ENCODE measurements at places on chromosomes 3 and 15.

- DNase-seq: no peak
Observed at GRCh38 chr3:195790901-195791300, 20.8 kb downstream of the MUC4 start.

DNA sequence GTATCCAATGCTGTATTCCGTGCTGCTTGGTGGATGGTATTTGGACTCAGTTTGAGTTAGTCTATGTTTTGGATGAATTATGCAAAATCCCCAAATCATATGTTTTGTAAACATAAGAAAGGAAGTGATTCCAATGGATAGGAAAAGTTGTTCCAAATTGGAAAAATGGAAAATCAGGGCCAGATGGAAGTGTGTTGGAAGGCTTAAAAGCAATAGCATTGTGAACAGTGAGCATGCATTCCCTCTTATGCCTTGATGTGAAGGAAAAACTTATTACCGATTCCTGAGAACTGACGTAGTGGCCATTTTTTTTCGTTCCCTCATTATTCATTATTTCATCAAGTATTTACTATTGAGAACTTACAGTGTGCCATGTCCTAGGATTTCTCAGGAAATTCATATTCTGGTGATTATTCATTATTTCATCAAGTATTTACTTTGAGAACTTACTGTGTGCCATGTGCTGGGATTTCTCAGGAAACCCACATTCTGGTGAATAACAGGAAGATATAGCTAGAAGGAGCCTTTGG lies 144.1 kb upstream of the TPRG1 start:
- DNase-seq: no peak

DNA sequence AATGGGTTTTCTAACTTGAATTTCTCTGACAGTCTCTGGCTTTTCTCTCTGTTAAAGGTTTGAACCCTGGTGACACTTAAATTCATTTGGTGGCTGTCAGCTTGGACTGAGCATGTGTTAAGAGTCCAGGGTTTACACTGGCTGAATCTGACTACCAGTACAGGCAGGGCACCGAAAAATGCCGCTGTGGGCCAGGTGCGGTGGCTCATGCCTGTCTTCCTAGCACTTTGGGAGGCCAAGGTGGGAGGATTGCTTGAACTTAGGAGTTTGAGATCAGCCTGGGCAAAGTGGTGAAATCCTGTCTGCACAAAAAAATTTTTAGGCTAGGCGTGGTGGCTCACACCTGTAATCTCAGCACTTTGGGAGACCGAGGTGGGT lies 1.8 kb downstream of the MANF start:
- DNase-seq: no peak

- no peak for DNase-seq
Observed at GRCh38 chr3:131898346-131898745, 136.5 kb downstream of the CPNE4 start.

- DNase-seq: no peak
Observed at GRCh38 chr15:52493968-52494367, 34.7 kb downstream of the MYO5A start.

Measured in NCI-H2029 treated with DMSO at 0.1 percent for 48 hours (cell line).